ENCODE measurements at places on chromosomes 6 and 20. TPM values are rescaled to one million over a fixed set of nuclear protein-coding genes. Genes with fewer than 3 reads are reported as not detected.

Gene GSTA2
- not detected for total RNA-seq

Gene SLC2A4RG
- total RNA-seq, result 26.3 TPM

Gene ENPP1
- total RNA-seq, result 0.72 TPM

Gene SMPDL3A
- total RNA-seq, result 7.7 TPM

Gene IMPG1
- not detected for total RNA-seq

Gene VNN1
- 1.2 TPM for total RNA-seq

Gene TRAPPC3L
- not detected for total RNA-seq

Gene TOMM34
- 21.5 TPM for total RNA-seq

Gene PRR18
- not detected for total RNA-seq

Gene LAMA4
- total RNA-seq, result 1.4 TPM

Gene SYCP2L
- total RNA-seq, result 0.48 TPM

Gene ATAT1
- total RNA-seq, result 3.6 TPM

Gene POU5F1
- 1.2 TPM for total RNA-seq

Gene BNIP5
- total RNA-seq, result not detected

Gene LY6G5C
- total RNA-seq, result not detected

Gene CST2
- not detected for total RNA-seq

Gene TBC1D7
- 24.3 TPM for total RNA-seq

Gene COL21A1
- total RNA-seq, result 6.8 TPM

Gene TREML2
- total RNA-seq, result not detected

Gene WFDC12
- total RNA-seq, result 0.96 TPM

Gene MUCL3
- total RNA-seq, result not detected

Gene KCNB1
- not detected for total RNA-seq

Gene SLC2A10
- 19.0 TPM for total RNA-seq

Gene CPNE5
- not detected for total RNA-seq

Gene OPN5
- total RNA-seq, result not detected

Gene HS3ST5
- not detected for total RNA-seq

Gene RBBP9
- total RNA-seq, result 11.9 TPM
